HFFc6 (cell line): ENCODE measurements at places on chromosomes 5 and 9. TPM values are rescaled to one million over a fixed set of nuclear protein-coding genes. Genes with fewer than 3 reads are reported as not detected.

- DNase-seq: peak; percentile 18
- no peak overlapping the region for H3K27ac ChIP-seq
- H3K4me1 ChIP-seq: peaks cover 6% of the 10 kb centered on the region; the same call in 1 of the 2 replicates
Observed at GRCh38 chr5:60856066-60856465, 12.0 kb upstream of the ELOVL7 start.

GRCh38 chr5:124952079-124952478 is 205.6 kb upstream of the ZNF608 start:
- H3K4me1 ChIP-seq: no peaks in the 10 kb centered on the region
- no peak for DNase-seq
- no peak overlapping the region for H3K27ac ChIP-seq
- H3K4me3 ChIP-seq: no peak overlapping the region

- H3K36me3 ChIP-seq: peaks cover 32% of the 10 kb centered on the region
- peaks cover 2% of the 10 kb centered on the region; the same call in 1 of the 2 replicates for H3K27me3 ChIP-seq
- H3K4me1 ChIP-seq: peaks cover 43% of the 10 kb centered on the region
Observed at GRCh38 chr9:18800579-18800978, 232.4 kb downstream of the SAXO1 start.

GRCh38 chr5:139633295-139634027 is 14.7 kb upstream of the CXXC5 start:
- H3K4me3 ChIP-seq: no peak overlapping the region
- peaks cover 43% of the 10 kb centered on the region for H3K4me1 ChIP-seq
- peak overlapping the region; percentile 28 for H3K27ac ChIP-seq
- peaks cover 5% of the 10 kb centered on the region for H3K27me3 ChIP-seq
- DNase-seq: peak; percentile 60
- H3K36me3 ChIP-seq: no peaks in the 10 kb centered on the region; the same call in 1 of the 2 replicates

DNA sequence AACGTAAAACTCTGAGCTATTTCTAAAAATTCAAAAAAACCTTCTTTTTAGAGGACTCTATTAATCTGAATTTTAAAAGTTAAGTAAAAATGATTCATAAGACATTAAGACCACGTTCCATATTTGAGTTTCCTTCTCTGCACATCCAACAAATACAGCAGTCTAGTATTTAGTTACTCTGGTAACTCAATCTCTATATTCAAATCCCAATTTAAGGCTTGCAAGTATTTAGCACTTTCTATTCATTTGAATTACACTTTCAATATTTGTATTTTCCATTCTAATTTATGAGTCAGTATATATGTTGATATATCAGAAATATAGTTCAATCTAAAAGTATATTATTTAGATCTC is 17.7 kb downstream of the RFX3 start:
- no peaks in the 10 kb centered on the region for H3K36me3 ChIP-seq
- H3K27me3 ChIP-seq: no peaks in the 10 kb centered on the region
- peak overlapping the region; percentile 70 for H3K27ac ChIP-seq
- peak overlapping the region; percentile 42 for H3K4me3 ChIP-seq
- no peak for DNase-seq

DNA sequence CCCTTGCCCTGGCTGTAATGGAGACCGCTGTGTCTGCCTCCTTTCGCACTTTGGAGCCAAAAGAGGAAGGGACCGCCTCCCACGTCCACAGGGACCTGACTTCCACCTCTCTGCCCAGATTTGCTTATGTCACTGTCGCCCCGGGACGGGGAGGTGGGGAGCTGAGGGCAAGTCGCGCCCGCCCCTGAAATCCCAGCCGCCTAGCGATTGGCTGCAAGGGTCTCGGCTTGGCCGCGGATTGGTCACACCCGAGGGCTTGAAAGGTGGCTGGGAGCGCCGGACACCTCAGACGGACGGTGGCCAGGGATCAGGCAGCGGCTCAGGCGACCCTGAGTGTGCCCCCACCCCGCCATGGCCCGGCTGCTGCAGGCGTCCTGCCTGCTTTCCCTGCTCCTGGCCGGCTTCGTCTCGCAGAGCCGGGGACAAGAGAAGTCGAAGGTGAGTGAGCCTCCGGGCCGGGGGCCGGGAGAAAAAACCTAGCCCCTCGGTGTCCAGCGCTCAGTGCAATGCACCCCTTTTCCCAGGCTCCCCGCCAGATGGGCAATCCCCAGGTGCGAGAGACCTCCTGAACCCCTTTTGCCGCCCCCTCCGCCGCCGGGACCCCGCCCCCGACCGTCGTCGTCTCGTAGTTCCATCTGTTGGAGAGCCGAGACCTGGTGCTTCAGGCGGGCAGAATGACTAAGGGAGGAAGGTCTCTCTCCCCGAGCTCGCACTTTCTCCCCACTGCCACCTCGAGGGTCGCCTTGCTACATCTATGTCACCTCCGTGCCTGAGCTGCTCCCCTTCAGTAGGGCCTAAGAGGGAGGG is at the start of gene GPX3:
Gene GPX3, plus strand, starts transcription at position 288 of the 807 bp plus-strand sequence. Its CDS starts 64 bp downstream, at position 352.
- H3K4me1 ChIP-seq: peaks cover 39% of the 10 kb centered on the region
- H3K27ac ChIP-seq: peak within 1 kb of the TSS; percentile 8; the same call in 1 of the 2 replicates
- peaks cover 5% of the 10 kb centered on the region; the same call in 1 of the 2 replicates for H3K36me3 ChIP-seq
- H3K27me3 ChIP-seq: peaks cover 8% of the 10 kb centered on the region
- peak within 1 kb of the TSS; percentile 50 for H3K4me3 ChIP-seq

- no peak for DNase-seq
- no peaks in the 10 kb centered on the region for H3K4me1 ChIP-seq
- no peak overlapping the region for H3K27ac ChIP-seq
- no peaks in the 10 kb centered on the region for H3K36me3 ChIP-seq
- H3K27me3 ChIP-seq: peaks cover 6% of the 10 kb centered on the region
Observed at GRCh38 chr9:93301911-93302541, 118.1 kb downstream of the WNK2 start.

DNA sequence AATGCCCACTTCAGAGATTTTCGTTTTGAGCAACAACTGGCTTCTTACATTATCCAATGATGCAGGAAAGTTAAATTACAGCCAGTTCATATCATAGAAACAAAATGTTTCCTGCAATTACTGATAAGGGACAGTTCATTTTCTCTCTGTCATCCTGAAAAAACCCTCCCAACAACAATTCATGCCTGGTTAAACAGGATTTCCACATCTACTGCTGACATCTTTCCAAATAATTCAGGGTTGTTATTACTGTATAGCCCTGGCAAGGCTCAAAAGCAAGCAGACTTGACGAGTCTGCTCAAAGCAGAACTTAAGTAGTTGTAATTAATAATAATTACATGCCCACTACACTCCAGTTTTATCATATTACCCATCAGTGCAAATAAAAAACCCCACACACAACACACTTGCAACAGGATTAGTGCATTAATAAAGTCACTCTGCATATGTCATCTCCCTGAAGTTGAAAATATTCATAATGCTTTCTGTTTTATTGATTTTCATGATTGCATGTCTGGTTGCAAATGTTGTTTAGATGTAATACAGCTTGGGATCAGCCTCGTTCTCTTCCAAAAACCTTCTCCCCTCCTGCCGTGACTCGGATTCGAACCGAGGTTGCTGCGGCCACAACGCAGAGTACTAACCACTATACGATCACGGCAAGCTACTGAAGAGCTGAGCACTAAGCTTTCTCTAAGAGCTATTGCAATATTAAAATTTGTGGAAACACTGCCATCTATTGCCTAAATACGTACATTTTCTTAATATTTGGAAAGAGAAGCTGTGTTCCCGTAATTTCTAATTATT is 119.6 kb upstream of the NFIB start:
- peak overlapping the region; percentile 19; the same call in 1 of the 2 replicates for H3K4me3 ChIP-seq

- H3K27me3 ChIP-seq: no peaks in the 10 kb centered on the region
- no peak overlapping the region for H3K27ac ChIP-seq
- DNase-seq: peak; percentile 12
- no peak overlapping the region for H3K4me3 ChIP-seq
- H3K36me3 ChIP-seq: no peaks in the 10 kb centered on the region
- H3K4me1 ChIP-seq: no peaks in the 10 kb centered on the region
Observed at GRCh38 chr5:83331842-83332241, 139.7 kb upstream of the VCAN start.

DNA sequence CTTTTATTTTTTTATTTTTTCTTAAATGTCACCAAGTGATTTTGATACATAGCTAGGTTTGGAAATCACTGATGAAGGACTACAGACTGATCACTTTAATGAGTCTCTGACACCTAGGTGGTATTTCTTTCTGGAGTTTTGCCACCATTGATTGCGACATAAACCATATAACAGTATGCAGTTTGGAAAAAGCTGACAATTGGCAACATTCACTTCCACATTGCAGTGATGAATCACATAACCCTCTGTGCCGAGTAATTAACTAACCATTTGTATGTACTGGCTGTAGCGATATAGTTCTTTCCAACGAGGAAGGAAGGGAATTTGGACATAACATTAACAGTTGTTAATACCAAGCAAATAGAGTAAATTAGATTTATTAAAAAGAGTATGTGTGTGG is 222.9 kb upstream of the EFNA5 start:
- no peak overlapping the region for H3K4me3 ChIP-seq
- H3K27me3 ChIP-seq: no peaks in the 10 kb centered on the region
- no peak for DNase-seq
- H3K4me1 ChIP-seq: no peaks in the 10 kb centered on the region

DNA sequence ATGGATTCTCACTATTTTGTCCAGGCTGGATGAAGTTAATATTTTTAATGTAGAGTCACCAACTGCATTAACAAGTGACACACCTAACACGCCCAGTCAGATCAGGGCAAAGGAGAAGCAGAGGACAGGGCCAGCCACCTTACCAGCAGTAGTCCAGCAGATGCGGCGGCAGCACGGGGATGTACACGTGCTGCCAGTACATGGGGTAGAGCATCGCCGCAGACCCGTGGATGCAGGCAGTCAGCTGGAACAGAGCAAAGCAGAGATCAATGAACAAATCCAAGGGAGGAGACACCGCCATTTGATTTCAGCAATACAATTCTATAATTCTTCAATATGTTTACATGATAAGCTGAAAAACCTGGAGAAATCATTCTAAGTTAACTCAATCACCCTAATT is 274.2 kb downstream of the CRB2 start:
- peaks cover 13% of the 10 kb centered on the region; the same call in 1 of the 2 replicates for H3K36me3 ChIP-seq
- H3K4me3 ChIP-seq: no peak overlapping the region
- no peak for DNase-seq
- H3K27ac ChIP-seq: no peak overlapping the region
- H3K27me3 ChIP-seq: no peaks in the 10 kb centered on the region; the same call in 1 of the 2 replicates
- no peaks in the 10 kb centered on the region for H3K4me1 ChIP-seq

GRCh38 chr5:35717718-35718117 is 100.1 kb downstream of the SPEF2 start:
- no peaks in the 10 kb centered on the region; the same call in none of the 2 replicates for H3K27me3 ChIP-seq
- H3K27ac ChIP-seq: no peak overlapping the region
- DNase-seq: no peak
- H3K36me3 ChIP-seq: no peaks in the 10 kb centered on the region
- no peak overlapping the region for H3K4me3 ChIP-seq

DNA sequence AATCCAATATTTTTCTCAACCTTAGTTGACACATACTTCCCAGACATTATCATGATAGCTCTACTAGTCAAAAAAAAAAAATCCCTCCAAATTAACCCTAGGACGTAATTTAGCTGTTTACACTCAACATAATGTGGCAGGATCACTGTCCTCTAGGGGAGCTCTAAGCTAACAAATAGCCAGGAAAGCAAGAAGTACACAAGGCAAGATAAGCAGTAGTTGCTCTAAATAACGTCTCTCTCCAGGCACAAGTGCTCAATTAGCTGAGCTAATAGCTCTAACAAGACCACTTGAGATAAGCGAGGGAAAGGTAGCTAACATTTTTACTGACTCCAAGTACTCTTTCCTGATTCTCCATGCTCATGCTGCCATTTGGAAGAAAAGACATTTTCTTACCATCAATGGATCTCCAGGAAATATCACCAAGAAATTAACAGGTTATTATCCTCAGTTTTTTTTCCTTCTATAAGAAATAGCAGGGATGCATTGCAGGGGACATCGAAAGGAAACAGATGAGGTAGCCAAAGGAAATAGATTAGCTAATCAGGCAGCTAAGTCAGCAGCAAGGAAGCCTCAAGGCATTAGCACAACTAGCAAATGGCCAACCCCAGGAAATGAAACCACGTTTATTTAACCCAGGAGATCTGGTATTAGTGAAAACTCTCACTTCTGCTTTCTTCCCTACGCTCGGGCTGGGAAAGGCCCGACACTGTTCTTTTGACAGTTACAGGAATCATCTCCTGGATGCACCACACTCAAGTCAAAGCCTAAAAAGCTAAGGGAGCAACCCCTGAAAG is 614.1 kb downstream of the PTPRD start:
- no peak overlapping the region for H3K4me3 ChIP-seq
- H3K4me1 ChIP-seq: no peaks in the 10 kb centered on the region
- H3K36me3 ChIP-seq: no peaks in the 10 kb centered on the region
- no peak for DNase-seq
- H3K27ac ChIP-seq: no peak overlapping the region

DNA sequence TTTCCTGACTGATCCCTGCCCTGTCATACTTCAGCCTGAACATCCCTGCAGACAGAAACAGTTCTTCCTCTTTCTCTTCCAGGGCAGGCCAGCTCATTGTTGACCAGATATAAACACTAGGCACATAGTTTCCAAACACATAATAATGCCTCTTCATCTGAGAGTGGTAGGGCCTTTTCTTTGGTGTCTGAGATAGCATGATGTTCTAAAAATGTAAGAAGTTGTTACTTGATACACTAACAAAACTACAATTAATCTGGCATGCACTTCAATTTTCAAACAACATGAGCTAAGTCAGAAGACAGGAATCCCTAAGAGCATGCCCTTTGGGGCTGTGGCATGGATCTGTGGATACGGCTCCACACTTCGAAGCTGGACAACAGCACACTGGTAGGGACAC is 246.6 kb downstream of the SPOCK1 start:
- H3K4me1 ChIP-seq: peaks cover 51% of the 10 kb centered on the region
- DNase-seq: peak; percentile 76
- peak overlapping the region; percentile 7; the same call in 1 of the 2 replicates for H3K4me3 ChIP-seq
- H3K27me3 ChIP-seq: no peaks in the 10 kb centered on the region
- peak overlapping the region; percentile 86 for H3K27ac ChIP-seq

Gene PCDHGB5
- 8.8 to 12.7 TPM (median 11.5 TPM) in 3 replicates for total RNA-seq

Gene NANS
- 81.5 to 102 TPM (median 84.5 TPM) in 3 replicates for total RNA-seq

Gene IFNA2
- not detected in 3 replicates for total RNA-seq

Gene SLC27A6
- total RNA-seq: 0.07 to 0.29 TPM (median 0.11 TPM) in 3 replicates

Gene CCDC180
- total RNA-seq: 0.71 to 1.2 TPM (median 1.1 TPM) in 3 replicates

Gene ENG
- 213 to 249 TPM (median 242 TPM) in 3 replicates for total RNA-seq

Gene ERAP2
- 0.57 and 2.0 TPM in 2 replicates for total RNA-seq
